Activated CD4-positive, CD25-positive, alpha-beta regulatory T cell (primary cell): ENCODE measurements at places on chromosomes 2 and 18.

DNA sequence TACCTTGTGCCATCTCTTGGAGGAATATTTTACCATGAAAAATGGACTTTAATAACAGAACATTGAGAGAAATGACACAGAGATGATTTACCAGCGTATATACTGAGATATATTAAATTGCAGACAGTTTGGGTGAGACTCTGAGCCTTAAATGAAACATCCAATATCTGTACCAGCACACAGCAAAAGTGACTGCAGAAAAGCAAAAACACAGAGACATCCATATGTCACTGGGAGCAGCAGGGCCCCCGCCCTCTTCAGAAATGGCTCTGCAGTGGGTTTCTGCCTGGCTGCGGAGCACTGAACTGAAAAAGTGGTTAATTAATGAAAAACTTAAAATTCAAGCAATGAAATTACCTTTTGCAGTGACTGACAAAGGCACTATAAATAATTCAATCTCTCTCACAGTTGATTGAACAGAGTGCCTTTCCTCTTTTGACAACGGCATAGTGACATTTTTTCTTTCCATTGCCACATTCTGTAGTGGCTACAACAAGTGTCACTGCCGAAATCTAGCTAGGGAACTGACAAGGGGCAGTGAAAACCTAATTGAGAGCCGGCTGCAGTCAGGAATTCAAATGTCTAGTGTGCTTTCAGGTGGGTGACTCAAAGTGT lies 353.4 kb downstream of the ALK start:
- DNase-seq, result no peak

DNA sequence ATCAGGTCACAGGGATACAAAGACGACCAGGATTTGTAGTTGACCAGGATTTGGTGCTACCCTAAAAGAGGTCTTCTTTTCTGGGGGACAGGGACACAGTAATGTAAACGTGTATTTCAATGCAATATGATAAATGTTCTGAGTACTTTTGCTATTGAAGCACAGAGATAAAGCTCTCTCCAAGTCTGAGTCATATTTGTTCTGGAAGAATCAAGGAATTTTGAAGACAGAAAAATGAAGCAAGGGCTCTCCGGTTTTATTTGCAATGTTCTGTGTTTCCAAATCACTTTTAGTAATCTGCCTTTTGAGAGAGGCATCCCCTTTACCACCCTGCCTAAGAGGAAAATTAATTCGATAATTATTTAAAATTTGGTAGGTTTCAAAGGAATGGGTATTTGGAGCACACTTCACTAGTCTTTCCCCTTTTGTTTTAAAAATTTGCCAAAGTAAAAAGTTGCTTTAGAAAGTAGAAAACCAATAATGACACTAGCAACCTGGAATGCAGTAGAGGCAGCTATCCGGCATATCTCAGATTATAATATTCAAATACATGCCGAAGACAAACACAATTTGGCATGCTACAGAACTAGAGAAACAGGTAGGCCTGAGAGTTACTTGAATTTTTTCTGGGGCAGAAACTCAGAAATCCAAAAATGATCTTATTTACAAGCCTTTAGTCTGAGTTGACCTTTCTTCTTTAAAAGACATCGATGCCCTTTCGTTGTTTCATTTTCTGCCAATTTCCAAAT lies 82.7 kb downstream of the MREG start:
- DNase-seq, result no peak

DNA sequence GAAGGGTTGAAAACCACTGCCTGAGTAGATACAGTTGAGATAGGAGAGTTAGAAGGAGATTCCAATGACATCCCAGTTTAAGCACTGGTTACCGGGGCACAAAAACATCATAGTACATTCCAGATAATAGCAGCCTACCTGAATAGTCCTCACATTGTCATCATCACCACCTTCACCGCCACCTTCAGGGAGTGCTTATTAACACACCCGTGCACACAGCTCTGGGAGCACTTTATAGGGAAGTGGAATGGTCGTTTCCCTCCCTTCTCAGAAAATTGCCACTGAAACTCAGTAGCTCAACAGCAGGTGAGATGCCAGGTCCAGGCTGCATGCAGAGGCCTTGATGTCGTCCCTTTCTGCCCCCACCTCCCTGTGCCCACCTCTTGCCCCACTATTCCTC lies 8.2 kb downstream of the SERPINB7 start:
- no peak for DNase-seq

DNA sequence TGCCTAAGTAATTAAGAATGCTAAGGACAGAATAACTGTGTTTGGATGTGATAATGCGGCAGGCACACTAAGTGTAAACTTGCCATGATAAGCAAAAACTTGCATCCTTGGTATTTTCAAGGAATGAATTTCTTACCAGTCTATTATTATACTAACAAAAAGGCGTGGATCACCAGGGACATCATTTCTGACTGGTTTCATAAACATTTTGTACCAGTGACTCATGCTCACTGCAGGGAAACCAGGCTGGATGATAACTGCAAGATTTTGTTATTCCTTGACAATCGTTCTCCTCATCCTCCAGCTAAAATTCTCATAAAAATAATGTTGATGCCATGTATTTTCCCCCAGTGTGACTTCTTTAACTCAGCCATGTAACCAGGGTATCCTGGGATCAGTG lies 289.5 kb downstream of the CDCA7 start:
- DNase-seq, result no peak

- DNase-seq, result no peak
These were observed 85.7 kb downstream of the SEMA4F start for GRCh38 chr2:74739733-74740241.

GRCh38 chr2:215299337-215299859 lies 12.5 kb upstream of the ATIC start:
- no peak for DNase-seq

GRCh38 chr2:204015118-204015843 lies 78.7 kb downstream of the ICOS start:
- no peak for DNase-seq

- DNase-seq, result no peak
These were observed 103.1 kb downstream of the PPP1R1C start for GRCh38 chr2:182088681-182089320.

GRCh38 chr2:5699963-5700362 lies 7.8 kb downstream of the SOX11 start:
- no peak for DNase-seq

DNA sequence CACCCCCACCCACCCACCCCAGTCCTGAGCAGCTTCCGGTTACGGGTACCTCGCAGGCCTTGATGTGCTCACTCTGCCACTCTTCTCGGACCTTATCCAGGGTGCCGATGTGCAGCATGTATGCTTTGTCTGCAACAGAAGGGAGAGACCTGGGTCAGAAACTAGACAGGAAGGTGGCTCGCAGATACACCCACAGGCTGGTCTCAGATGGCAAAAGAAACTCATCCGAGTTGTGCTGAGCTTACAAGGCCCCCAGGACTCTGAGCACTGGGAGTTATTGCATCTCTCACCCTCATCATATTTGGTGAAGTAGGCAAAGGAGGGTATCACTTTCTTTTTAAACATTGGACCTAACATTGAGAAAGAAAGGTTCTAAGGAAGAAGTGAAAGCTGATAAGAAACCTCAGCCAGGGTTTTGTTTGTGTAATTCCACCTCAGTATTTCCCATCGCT lies 30.6 kb upstream of the EPG5 start:
- DNase-seq, result no peak

DNA sequence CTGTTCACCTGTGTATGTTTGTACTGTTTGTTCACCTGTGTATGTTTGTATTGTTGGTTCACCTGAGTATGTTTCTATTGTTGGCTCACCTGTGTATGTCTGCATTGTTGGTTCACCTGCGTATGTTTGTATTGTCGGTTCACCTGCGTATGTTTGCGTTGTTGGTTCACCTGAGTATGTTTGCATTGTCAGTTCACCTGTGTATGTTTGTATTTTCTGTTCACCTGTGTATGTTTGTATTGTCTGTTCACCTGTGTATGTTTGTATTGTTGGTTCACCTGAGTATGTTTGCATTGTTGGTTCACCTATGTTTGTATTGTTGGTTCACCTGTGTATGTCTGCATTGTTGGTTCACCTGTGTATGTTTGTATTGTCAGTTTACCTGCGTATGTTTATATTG lies 14.6 kb downstream of the ADI1 start:
- no peak for DNase-seq

GRCh38 chr2:215517391-215517790 lies 81.5 kb upstream of the FN1 start:
- DNase-seq, result no peak
